ENCODE measurements at places on chromosomes 1 and 21. TPM values are rescaled to one million over a fixed set of nuclear protein-coding genes. Genes with fewer than 3 reads are reported as not detected.

The PDPN gene
- not detected for total RNA-seq

The NOS1AP gene
- total RNA-seq: 0.18 TPM

The GPR157 gene
- 7.0 TPM for total RNA-seq

The SDC3 gene
- total RNA-seq: 8.7 TPM

The PKP1 gene
- 0.03 TPM for total RNA-seq

The ASCL5 gene
- total RNA-seq: 0.08 TPM

The PRAMEF17 gene
- not detected for total RNA-seq

The SDCCAG8 gene
- 38.4 TPM for total RNA-seq

The CHI3L1 gene
- total RNA-seq: not detected

The PLPPR4 gene
- 0.02 TPM for total RNA-seq

The FAM131C gene
- total RNA-seq: 17.8 TPM

The WNT2B gene
- total RNA-seq: 0.21 TPM

The TNFRSF25 gene
- 3.2 TPM for total RNA-seq

The KANK4 gene
- 0.32 TPM for total RNA-seq

The CELA3B gene
- not detected for total RNA-seq

The PCAT6 gene
- total RNA-seq: 2.9 TPM

The FMO3 gene
- not detected for total RNA-seq

The FMO5 gene
- 0.39 TPM for total RNA-seq

The SERTAD4 gene
- 0.53 TPM for total RNA-seq

The HEYL gene
- total RNA-seq: 3.4 TPM

The TADA1 gene
- total RNA-seq: 10.3 TPM

The OLFML3 gene
- total RNA-seq: 4.3 TPM

The CLEC20A gene
- not detected for total RNA-seq

The DISP1 gene
- 2.1 TPM for total RNA-seq

The DNAJC28 gene
- total RNA-seq: 0.48 TPM

The UBE2U gene
- total RNA-seq: not detected

The RAB42 gene
- 3.9 TPM for total RNA-seq

The KRTAP11-1 gene
- not detected for total RNA-seq

The KCNE1 gene
- not detected for total RNA-seq

The DDAH1 gene
- 8.7 TPM for total RNA-seq

The TMEM61 gene
- total RNA-seq: 0.56 TPM

The IFNAR2 gene
- total RNA-seq: 16.3 TPM

The TMEM201 gene
- 12.9 TPM for total RNA-seq

The PLA2G2D gene
- total RNA-seq: not detected

The APCS gene
- not detected for total RNA-seq

The SEC16B gene
- 0.68 TPM for total RNA-seq

The PTPRC gene
- total RNA-seq: not detected
